ENCODE measurements at places on chromosomes 7 and 10.
A peak's percentile ranks its signal among the peaks of the same experiment; 100 is the strongest.

GRCh38 chr7:42046483-42046882 lies 190.5 kb downstream of the GLI3 start:
- DNase-seq: no peak

DNA sequence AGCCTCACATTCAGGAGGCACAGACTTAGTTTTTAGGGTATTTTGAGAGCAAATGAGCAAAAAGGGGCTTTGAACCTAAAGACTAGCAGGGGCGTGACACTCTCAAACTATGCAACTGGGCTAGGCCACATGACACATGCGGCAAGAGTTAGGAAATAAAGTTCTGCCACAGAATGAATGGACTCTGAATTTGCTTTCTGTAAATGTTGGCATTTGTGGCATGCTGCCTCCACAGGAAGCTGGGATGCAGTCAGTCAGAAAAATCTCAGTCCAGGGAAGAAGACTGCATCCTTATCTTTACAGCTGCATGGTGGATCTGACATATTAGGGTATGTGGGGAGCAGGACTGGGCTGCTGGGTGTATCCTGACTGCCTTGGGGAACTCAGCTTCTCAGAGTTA lies 181.0 kb downstream of the COBL start:
- DNase-seq: no peak

GRCh38 chr10:86289577-86289868 lies 77.1 kb downstream of the GRID1 start:
- DNase-seq: no peak

DNA sequence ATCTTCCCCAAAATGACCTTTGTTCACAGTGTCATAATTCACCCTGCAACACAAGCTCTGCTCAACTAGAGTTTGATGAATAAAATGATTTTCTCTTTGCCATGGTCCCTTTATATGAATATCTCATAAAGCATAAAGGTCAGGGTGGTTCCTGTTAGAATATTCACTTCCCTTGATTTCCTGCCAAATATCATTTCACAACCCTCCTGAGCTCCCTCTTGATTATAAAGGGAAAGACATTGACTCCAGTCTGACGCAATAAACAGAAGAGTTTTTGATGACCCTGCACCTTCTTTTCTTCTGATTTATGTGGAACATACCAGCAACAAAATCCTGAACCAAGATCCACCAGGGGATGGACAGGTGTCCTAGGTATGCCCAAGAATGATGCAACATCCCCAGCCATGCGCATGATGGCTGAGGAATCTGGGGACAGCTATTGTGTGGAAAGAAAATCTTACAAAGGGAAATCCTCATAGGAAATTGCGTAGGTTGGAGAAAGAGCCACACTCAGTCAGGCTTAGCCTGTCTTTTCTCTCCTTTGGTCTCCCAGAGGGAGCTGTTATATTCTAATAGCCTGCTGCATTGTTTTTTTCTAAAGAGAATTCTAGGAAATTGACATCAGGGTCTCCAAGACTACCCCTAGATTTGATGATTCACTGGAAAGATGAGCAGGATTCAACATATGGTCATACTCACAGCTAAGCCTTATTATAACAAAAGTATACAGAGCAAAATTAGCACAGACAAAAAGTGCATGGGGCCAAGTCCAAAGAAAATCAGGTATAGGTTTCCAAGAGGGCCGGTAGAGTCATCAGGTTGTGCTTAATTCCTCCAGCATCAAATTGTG lies 18.8 kb downstream of the IFIT3 start:
- DNase-seq: no peak

DNA sequence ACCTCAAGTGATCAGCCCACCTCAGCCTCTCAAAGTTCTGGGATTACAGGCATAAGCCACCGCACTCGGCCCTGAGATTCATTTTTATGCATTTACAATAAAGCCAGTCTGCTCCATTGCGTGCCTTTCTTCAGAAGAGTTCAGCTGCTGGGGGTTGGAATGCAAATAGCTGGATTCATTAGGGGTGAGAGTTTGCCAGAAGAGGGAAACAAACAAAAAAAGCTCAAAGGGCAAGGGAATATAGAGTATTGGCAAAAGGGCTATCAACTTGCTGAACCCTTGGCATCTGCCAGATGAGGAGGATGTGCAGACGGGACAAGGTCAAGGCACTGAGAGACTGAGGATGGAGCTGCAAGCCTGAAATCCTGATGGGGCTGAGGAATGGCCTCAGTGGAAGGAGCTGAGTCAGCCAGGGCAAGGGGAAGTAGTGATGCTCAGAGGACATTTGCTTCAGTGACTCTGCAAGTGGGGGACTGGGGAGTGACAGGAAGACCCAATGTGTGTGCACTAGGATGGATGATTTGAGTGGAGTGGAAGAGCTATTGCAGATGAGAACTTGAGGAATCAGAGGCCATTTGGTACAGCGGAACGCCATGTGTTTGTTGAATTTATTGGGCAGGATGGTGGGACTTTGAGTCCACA lies 75.0 kb upstream of the ARMC3 start:
- DNase-seq: no peak

DNA sequence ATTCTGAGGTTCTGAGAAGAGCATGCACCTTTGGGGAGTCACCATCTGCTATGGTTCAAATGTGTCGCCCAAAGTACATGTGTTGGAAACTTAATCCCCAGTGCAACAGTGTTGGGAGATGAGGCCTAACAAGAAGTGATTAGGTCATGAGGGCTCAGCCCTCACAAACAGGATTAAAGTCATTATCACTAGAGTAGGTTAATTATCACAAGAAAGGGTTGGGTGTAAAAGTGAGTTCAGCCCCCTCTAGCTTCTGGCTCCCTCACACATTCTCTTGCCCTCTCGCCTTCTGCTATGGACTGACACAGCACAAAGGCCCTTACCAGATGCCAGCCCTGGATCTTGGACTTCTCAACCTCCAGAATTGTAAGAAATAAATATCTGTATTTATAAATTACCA lies 100.3 kb upstream of the C10orf90 start:
- DNase-seq: no peak

GRCh38 chr10:35639728-35640401 lies 2.2 kb downstream of the FZD8 start:
- DNase-seq: no peak

- DNase-seq: no peak
These were observed 46.8 kb downstream of the TET1 start for GRCh38 chr10:68606918-68607317.

DNA sequence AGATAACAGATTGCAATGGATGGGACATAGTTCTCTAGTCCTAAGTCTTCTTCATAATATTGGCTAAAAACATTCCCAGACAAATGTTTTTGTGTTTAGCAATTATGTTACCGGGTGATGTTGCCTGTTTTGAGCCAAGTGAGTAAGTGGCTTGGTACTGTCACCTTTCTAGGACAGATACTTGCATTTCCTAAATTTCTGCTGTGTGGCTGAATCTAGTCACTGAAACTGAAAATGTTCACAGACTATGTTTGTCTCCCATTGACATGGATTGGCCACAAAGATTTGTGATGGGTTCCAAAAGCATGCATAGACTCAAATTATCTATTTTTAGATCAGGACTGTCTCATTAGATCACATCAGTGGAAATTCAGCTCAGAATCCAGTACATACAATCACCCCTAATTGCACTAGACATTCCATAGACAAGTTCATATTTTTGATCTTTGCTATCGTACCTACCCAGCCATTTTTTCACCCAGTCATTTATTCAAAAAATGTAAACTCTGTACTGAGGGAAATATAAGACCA lies 1222.1 kb upstream of the AUTS2 start:
- DNase-seq: no peak

- DNase-seq: no peak
These were observed 92.2 kb downstream of the SPDYE5 start for GRCh38 chr7:75584354-75584753.

DNA sequence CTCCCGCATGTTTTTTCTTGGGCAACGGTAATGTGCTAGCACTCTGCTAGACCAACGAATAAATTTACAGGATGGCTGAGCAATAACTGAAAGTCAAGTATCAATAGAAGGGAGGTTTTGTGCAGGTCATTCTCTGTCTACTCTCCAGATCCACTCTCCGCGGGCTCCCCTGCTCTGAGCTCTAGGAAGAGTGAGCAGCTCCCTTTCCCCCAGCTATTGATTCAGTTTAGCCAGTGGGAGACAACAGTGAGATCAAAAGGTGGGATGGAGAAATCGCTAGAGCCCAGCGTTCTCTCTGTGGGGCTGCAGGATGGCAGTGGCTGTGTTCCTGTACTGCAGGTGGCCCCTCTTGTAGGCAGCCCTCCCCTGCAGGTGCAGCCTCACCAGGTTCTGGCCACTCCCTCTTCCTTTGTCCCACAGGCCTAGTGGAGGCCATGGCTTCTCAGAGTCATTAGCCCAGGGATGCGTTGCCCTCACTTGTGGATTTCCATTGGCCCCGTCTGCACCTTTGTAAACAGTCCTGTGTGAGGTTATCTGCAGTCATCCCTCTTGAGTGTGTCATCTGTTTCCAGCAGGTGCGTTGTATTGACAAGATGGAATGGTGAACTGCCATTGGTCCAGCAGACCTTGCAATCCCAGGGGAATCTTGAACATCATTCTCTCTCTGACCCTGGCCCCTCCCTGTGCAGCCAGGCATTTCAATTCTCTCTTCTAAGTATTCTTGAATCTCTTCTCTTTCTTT lies 11.1 kb downstream of the MSRB2 start:
- DNase-seq: no peak

GRCh38 chr10:50229460-50229859 lies 21.9 kb downstream of the ASAH2 start:
- DNase-seq: no peak

GRCh38 chr7:114949231-114949630 lies 27.3 kb downstream of the MDFIC start:
- no peak for DNase-seq

GRCh38 chr7:143401265-143401664 lies 7.4 kb downstream of the EPHA1 start:
- no peak for DNase-seq

- DNase-seq: no peak
These were observed 43.1 kb downstream of the SYPL1 start for GRCh38 chr7:106068986-106069385.

DNA sequence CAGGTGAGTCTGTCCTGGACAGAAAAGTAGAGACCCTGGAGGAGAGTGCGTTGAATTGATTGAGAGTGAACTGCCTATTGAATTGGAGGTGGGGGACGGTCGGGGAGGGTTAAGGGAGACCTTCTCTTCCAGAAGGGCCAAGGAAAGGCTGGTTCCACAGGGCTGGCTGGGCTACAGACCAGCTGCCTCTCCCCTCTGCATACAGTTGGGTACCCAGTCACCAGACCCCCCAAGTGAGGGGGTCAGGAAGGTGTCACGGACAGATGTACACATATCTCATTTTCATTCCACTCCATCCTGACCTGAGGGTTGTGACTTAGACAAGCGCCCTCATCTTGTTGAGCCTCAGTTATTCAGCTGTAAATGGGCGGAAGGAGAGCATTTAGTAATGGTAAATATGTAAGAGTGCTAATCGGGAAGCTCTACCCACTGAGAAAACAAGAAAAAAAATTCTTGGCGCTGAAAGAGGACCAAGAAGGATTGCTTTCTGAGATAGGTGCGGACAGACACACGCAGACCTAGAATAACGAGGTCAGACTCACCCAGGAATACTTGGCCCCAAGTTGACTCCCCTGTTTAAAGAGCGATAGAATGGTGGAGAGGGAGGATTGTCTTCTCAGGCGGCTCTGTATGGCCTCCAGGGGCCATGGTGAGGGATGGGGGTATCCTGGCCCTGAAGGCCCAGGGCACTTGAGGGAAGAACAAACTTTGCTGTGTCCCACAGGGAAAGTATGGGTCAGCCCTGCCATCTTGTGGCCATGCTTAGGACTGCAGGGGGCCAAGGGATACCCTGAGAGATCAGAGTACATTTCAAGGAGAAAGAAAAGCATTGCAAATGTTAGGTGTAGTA lies 7.2 kb upstream of the MBL2 start:
- peak; percentile 67 for DNase-seq

DNA sequence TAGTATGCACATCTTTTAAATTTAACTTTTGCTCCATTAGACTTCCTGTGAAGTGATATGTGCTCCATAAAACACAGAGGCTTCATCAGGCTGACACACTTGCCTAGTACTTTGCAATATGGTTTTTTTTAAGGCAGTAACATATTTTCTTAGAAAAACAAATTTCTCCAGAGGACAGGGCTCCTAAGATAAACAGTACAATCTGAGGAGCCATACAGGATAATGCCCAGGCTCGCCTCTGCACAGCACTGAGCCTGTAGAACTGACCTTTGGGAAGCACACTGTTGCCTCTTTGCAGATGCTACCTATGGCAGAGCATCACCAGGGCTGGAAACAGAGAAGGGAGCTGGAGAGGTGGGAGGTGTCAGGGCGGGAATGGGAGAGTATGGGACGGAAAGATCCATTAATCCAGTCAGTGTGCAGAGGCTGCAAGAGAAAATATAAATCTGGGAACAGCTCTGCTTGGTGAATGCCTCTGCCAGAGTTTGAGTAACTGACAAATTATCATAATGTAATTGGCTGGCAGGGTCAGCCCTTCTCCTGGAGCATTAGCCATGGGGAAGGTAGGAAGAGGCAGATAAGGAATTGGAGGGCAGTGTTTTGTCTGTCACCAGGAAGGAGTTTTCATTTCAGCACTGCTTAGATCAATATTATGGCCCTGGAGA lies 132.3 kb downstream of the CREB5 start:
- DNase-seq: no peak

Measured in hepatic stellate cell (primary cell).